ENCODE measurements at places on chromosomes 1 and 21.

DNA sequence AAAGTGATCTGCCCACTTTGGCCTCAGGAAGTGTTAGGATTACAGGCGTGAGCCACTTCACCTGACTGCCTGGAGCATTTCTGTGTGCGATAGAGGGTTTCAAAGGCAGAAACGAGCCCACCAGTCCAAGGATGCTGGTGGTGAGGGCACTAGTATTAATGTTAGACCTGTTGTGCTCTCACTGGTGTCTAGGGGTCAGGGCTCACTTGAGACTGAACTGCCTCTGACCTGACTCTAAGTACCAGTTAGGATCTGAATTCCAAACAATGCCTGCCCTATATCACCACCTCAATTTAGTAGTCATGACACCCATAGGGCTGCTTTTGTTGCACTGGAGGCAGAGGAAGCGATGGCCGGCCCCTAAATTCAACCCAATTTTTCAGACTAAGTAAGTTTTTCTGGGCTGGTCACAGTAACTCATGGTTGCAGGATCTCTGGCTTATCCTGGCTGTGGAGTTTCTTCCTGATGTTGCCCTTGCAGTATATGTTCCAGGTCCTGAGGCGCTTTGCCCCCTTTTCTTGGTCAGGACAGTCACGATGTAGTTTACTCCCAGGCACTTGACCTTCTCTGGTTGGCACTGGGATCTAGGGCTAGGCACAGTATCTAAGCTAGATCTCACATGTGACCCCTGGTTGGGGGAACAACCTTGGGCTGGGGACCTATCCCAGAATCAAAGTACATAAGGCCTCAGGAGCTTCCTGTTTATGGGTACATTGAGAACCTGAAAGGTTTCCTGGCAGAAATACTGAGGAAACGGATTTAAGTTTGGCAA lies 4.5 kb downstream of the CCDC17 start:
- no peak for DNase-seq

DNA sequence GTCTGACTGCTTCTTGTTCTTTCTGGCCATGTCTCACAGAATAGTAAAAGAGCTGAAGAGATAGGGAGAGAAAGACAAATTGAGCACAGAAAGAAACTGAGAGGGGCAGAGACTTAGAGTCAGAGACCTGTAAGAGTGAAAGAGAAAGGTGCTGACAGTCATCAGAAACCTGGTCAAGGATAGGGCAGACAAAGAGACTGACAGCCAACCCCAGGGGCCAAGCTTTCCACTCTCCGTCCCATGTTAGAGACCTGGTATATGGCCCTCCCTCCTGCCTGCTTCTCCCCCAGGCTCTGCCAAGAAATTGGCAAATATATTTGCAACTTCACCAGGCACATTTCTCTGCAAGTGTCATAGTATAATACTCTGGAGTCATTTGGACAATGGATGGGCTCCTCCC lies 64.6 kb downstream of the RHBG start:
- DNase-seq, result no peak

DNA sequence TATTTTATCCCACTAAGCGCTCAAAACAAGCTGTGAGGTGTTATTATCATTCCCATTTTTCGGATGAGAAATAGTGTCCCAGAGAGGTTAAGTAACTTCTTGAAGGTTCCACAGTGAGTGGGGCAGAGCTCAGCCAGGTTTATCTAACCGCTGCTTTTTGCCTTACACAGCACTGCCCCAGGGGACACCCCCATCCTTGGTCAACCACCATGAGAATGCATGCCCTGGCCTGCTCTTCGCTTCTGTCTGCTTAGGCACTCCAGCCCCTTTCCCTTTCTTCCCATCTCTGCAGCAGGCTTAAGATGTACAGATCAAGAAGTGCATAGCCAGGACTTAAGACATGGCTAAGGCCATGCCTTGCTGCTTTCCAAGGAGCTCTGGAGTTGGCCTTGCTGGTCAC lies 159.0 kb upstream of the CD34 start:
- DNase-seq, result no peak

- no peak for DNase-seq
Measured at GRCh38 chr1:53792806-53793205, 45.3 kb downstream of the NDC1 start.

DNA sequence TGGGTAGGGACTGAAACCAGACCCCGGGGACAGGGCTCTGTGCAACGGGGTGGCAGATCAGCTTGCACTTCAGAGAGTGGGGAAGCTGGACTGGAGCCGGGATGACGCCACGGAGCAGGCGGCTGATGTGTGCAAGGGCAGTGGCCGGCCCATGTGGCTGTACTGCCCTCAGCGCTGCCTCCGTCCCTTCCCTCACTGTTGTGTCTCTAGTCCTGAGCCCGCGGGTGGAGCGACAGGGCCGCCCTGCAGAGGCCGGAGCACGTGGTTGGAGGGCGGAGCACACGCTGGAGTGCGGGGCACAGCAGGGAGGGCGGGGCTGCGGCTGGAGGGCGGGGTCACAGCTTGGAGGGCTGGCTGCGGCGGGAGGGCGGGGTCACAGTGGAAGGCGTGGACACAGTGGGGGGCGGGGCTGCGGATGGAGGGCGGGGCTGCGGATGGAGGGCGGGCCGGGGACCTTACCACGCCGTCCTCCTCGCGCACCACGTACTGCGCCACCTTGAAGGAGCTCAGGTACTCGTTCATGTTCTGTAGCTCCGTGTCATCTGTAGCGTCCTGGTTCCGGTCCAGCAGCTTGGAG lies 52.4 kb downstream of the CHD5 start:
- DNase-seq, result peak; percentile 41

DNA sequence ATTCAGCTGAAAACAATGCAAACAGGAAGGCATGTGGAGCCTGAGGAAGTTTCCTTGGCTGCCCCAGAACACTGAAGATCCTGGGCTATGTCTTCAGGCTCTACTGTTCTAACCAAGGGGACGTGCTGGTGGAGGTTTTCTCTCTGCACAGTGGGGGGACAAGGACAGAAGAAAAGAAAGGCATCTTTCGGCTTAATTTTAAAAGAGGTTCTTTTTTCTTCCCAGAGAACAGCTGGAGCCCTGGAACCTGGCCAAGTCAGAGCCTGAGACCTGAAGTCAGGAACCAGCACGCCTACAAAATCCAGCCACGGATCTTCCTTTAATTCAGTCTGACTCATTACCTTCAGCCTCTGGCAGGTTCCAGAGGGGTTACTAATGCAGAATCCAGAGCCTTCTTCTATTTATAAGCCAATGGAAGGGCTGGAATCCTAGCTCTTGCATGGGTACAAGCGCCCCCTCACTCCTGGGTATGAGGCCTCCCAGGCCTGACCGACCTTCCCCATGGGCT lies 19.8 kb downstream of the CTNNBIP1 start:
- DNase-seq, result peak; percentile 84

DNA sequence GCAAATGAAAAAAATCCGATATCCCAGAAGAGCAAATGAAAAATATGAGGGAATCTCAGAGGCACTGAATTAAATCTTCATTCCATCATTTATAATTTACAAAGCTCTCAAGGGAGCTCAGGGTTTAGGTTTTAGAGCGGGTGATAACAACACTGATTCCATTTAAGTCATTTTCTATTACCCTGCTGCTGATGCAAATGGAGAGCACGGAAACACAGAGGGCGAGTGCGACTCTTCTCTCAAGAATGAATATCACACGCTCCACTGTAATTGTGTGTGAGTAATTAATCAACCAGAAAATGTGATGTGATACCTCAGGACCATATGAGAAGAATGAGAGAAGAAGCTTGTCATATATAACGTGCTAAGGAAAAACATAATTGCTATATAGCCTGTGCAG lies 22.7 kb downstream of the CHML start:
- DNase-seq, result no peak

- no peak for DNase-seq
Measured at GRCh38 chr1:208374391-208374941, 130.3 kb upstream of the PLXNA2 start.

DNA sequence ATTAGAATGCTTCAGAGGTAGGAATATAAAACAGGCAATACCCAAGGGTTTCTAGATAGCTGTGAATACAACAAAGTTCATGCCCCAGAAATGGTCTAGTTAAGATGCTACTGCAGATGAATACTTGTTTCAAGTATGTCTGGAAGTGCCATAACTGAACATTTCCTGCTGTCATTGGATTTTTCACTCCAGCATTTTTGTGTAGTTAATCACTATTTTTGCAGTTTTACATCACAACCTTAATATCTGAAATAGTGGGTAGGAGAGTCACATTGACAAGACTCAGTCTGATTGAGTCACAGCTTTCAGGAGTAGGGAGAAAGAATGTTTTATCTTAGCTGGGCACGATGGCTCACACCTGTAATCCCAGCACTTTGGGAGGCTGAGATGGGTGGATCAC lies 126.4 kb upstream of the C1orf21 start:
- DNase-seq, result peak; percentile 90

GRCh38 chr1:232450615-232451014 lies 179.3 kb downstream of the SIPA1L2 start:
- peak; percentile 18 for DNase-seq

GRCh38 chr1:161989786-161990185 lies 33.9 kb downstream of the OLFML2B start:
- no peak for DNase-seq

- DNase-seq, result no peak
Measured at GRCh38 chr1:48084826-48085225, 87.6 kb upstream of the TRABD2B start.

DNA sequence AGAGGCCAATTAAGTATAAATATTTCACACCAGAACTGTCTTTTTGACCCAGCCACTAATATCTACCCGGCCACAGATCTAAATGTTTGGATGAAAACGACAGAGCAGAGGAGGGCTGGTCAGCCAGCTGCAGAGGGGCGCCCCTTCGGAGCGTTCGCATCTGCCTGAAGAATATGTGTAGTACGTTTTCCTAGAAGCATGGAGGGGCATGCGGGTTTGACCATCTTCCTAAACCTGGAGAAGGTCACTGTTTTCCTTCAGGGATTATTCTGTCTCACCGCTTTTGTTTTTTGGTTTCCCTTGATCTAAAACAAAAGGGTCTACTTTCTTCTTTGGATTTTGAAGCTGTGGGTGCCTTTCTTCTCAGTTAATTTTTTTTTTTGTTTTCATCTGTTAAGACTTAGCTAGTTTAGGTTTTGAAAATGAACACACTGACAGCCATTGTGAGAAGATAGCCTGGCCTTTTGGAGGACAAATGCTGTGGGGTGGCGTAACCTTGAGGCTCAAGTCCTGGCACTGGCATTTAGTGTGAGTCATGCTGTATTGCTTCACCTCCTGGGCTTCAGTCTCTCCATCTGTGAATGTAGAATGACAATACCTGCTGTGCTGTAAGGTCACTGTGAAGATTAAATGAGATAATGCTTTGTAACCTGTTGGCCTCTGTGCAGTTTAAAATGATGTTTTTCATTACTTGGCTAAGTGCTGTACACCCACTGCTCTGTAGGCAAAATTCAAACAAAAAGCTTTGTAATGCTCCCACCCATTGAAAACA lies 74.1 kb upstream of the IRF2BP2 start:
- DNase-seq, result peak; percentile 90

GRCh38 chr1:116991171-116991845 lies 10.3 kb upstream of the CD101 start:
- no peak for DNase-seq

GRCh38 chr1:12275370-12275769 lies 45.5 kb downstream of the VPS13D start:
- peak; percentile 17 for DNase-seq

DNA sequence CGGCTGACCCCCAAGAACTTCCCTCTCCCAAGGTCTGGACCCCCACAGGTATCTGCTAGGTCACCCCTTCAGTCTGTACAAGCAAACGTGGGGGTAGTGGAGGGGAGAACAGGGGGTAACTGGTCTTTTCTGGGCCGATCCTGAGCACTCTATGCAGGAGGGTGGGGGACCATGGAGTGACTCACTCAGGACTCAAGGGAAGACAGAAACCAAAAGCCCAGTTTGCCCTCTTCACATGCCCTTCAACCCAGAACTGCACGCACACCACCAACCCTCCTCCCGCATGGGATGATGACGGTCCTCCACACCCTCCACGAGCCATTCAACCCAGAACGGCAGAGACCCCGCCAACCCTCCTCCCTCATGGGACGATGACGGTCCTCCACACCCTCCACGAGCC lies 53.6 kb upstream of the GPR153 start:
- DNase-seq, result no peak

DNA sequence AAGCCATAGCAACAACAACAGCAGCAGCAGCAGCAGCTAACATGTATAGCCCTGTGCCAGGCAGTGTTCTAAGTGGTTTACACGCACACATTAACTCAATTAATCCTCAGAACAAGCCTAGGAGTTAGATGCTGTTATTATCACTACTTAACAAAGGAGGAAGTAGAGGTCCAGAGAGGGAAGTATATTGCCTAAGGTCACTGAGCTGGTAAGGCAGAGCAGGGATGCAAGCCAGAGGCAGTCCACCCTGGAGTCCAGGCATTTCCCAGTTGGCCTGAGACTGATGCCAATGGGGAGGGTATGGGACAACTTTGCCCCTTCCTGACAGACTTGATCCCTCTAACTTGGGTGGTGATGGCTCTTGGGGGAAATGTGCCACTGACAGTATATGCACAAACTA lies 6.8 kb downstream of the CDC14A start:
- no peak for DNase-seq

DNA sequence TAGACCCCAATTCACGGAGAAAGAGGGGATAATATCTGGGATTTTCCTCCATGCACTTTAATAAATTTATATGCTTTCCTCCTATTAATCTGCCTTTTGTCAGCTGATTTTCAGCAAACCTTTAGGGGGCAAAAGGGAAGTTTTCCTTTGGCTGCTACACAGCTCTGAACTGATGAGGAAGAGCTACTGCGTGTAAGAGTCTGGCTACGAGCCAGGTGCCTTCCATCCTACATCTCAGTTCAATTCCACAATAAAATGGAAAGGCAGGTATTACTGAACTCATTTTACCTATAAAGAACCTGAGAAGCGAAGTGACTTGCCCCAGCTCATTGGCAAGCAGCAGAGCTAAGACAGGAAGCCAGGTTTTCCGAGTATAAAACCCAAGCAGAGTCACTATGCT lies 28.3 kb upstream of the ZNF326 start:
- no peak for DNase-seq
